ENCODE measurements at places on chromosomes 4 and X.

DNA sequence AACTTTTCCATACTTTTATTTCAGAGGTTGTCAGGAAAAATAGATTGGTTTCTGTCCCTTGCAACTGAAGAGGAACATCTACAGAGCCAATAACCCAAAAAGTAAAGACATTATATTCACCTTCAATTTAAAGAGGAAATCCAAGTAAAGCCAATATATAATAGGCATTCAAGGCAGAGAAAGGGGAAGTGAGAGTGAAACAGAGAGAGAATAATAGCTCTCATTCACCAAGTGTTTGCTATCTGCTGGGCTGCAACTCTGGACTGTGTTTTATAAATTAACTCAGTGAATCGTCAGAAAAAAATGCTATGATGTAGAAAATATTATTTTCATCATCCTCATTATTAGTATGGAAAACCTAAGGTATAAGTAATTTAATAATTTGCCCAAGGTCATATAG is 448.5 kb downstream of the TRAM1L1 start:
- no peak for DNase-seq

GRCh38 chr4:43244688-43245382 is 352.3 kb downstream of the GRXCR1 start:
- no peak for DNase-seq

GRCh38 chr4:152535360-152535902 is 461 bp downstream of the FBXW7 start:
- DNase-seq = no peak

- no peak for DNase-seq
Observed at GRCh38 chrX:35023683-35024082, 81.1 kb downstream of the FAM47B start.

- DNase-seq = no peak
Observed at GRCh38 chr4:162935214-162935613, 231.5 kb downstream of the NAF1 start.

- DNase-seq = no peak
Observed at GRCh38 chr4:41456559-41457101, 81.3 kb upstream of the LIMCH1 start.

- no peak for DNase-seq
Observed at GRCh38 chrX:40406330-40406859, 174.4 kb upstream of the ATP6AP2 start.

GRCh38 chrX:47877327-47877726 is 40.6 kb downstream of the ZNF81 start:
- DNase-seq = no peak

GRCh38 chr4:19382993-19383756 is 868.5 kb upstream of the SLIT2 start:
- DNase-seq = peak; percentile 84

GRCh38 chr4:93183576-93183975 is 645.0 kb upstream of the ATOH1 start:
- DNase-seq = no peak

- DNase-seq = no peak
Observed at GRCh38 chrX:154116426-154117211, 19.1 kb upstream of the MECP2 start.

GRCh38 chr4:78565971-78566372 is 14.4 kb downstream of the ANXA3 start:
- DNase-seq = peak; percentile 36

GRCh38 chrX:125378205-125378604 is 58.5 kb downstream of the TEX13C start:
- DNase-seq = no peak

DNA sequence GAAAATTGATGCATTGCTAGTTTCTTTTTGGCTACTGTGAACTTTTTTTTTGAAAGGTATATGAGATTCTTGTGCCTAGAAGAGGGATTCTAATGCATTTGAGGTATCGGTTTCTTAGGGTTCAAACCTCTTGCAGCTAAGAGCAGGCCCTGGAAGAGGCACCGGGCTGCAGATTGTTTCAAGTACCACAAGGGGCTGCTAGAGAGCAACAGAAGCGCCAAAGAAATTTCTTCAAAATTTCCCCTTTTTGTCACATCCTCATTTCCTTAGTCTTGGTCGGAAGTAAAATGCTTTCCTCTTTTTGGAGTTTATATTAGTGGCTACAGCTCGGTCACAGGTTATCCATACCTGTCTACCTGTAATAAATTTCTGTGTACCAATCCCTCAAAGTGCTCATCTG is 89.8 kb downstream of the PDGFRA start:
- DNase-seq = peak; percentile 19

DNA sequence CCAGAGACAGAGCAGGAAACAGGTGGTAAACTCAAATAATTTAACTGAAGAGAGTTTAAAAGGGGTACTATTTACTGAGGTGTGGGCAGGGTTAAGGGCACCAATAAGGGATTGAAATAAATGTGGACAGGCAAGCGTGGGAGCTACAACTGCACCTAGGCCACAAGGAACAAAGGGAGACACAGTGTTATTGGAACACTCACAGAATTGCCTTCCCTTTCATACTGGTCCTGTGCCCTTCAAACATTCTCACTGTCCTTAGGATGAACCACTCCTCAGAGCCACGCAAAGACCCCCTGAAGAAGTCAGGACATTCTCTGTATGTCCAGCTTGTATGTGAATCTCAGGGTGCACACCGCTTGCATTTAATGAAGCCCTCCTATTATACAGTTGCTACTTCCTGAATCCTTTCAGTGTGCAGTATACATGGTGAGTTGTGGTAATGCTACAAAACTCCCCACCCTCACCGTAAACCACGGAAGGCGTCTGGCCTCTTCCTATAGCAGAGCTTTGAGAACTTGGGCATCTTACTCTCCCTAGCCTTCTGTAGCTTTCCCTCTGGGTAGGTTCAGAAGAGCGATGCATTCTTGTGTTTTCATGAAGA is 9.6 kb upstream of the MRPL1 start:
- DNase-seq = no peak

DNA sequence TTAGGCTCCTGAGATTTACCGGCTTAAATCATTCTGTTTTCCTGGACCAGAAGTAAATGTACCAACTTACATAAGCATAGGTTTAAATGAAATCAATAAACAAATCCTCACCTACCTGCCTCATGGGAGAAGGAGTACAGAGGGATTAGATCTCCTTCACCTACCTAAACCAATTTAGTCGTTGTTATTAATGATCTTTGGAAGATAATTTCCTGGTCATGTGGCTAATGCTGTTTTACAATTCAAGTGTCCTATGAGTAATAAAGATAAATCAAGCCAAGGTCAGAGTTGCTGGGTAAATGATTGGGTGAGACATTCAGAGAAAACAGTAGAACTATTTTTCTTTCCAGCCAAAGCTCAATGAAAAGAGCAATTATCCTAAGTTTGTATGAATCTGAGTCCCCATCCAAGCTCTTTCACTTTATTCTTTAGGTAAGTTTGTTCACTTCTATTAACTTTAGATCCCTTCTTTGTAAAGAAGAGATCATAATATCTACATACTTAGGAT is 423.0 kb upstream of the FAM241A start:
- no peak for DNase-seq

DNA sequence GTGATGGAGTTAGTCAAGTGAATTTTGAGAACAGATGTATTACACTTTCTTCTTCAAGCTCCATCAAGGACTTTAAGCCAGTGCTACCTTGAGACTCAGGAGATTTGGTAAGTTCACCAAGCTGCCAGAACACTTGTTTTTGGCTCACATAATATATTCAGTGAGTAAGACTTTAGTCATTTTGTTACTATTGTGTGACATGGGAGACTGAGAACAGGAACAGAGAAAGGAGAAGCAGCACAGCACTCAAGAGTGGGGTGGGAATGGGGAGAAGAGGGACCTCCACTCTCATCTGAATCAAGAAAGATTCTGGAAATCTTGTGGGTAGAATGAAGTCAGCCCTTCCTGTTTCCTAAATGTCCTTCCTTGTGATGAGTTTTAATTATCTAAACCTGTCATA is 87.3 kb upstream of the TET2 start:
- DNase-seq = no peak

DNA sequence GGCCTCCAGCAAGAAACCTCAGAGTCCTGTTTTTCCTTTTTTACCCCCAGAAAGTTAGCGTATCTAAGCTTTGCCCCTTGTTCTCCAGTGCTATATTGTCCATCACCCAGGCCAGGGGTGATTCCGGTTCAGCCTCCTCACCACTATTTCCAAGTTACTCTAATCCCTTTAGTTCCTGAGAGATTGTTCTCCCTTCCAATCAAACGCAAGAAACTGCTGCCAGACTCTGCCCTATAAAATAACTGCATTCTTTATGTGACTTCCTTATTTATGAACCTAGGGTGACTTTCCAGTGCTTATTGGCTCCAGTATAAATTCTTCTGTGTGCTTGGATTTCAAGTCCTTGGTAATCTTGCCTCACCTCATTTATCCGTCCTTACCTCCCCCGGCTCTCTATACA is 65.7 kb downstream of the CLCN5 start:
- DNase-seq = no peak

DNA sequence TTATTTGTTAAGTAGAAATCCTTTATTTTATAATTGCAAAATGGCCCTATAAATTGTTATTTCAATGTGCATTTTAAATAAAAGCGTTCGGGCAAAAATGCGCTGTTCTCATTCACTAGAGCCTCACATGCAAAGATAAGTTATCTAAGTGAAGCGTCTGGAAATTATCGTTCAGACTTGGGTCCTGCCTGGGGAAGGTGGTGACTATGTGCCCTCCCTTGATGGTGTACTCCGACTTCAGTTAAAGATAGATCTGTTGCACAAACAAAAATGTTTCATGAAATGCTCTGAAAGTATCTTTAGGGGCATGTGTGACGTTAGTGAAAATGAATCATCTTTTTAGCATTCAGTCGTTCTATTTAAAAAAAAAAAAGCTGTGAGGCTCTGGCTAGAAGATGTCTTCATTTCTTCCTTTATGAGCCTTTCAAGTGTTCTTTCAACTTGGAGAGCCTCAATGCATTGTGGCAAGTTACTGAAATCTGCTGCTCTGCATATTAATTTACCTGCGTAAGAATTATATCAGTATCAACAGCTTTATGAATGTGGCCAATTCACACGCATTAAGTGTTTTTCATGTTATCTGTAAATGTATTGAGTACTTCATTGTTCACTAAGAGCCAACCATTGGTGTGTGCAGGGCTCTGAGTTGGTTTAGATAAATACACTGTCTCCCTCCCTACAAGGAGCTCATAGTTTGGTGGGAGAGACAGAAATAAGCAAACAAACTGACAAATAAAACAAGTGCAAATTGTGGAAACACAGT is 83.0 kb downstream of the AFF1 start:
- DNase-seq = no peak

DNA sequence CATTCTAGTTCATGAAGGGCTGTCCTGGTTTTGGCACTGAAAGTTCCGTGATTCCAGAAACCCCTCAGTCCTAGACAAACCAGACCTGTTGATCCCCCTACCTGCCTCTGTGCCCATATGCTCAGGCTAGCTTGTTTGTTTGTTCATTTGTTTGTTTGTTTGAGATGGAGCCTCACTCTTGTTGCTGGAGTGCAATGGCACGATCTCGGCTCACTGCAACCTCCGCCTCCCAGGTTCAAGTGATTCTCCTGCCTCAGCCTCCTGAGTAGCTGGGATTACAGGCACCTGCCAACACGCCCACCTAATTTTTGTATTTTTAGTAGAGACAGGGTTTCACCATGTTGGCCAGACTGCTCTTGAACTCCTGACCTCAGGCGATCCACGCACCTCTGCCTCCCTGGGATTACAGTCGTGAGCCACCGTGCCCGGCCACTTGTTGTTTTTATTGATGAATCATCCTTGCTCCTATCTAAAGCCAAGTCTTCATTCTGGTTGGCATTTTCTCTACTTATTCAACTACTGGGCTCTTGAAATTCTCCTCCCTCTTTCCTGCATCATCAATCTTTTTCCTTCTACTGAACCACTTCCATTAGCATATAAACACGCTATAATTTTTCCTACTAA is 86.3 kb upstream of the BMP2K start:
- no peak for DNase-seq

DNA sequence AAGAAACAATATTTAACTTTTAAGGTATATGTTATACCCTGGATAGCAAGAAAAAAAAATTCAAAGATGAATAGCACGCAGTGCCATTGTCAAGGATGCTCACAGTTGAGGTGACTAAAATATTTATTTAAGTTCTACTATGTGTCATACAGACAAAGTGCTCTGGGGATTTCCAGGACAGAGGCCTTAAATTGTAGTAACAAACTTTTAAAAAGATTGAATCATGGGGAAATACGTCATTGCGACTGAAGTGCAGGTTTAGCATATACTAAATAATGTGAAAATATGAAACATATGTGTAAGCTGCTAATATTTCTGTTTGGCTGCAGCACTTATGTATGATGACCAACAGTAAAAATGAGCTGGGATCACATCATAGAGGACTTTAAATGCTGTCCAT is 748.0 kb upstream of the PCDH7 start:
- no peak for DNase-seq

DNA sequence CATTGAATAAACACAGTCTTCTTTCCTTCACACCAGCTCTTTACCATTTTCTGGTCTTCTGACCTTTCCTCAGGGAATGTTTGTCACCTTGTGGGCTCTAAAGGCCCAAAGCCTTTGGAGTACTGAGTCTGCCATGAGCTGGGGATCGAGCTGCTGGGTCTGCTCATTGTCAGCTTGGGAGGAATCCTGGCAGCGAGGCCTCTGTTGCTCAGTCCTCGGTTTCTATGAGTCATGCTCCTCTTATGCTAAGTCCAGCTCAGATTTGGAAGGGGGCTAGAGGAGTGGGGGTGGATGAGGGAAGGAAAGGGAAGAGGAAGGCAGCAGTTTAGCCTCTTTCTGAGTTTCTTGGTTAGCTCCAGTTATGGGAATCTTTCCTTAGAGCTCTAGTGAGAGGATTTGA is 31.1 kb downstream of the NHSL2 start:
- DNase-seq = peak; percentile 59

- no peak for DNase-seq
Observed at GRCh38 chrX:124194901-124195300, 137.6 kb upstream of the TEX13D start.

DNA sequence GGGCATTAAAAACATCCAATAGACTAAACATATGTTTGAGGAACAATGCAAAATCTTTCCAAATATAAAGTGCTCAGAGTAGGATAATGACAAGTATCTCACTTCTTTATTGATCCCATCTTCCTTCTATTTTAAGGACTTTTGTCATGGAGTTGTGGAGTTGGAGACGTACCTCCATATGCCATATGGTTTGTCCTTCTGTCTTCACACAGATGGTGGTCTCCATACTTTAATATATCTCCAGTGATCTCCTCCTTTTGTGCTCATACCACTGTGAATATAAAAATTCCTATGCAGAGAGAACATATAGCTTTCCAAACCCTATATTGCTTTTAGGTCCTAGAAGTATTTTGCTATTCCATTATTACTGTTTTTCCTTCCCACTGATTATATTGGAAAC is 64.5 kb downstream of the GABRB1 start:
- no peak for DNase-seq

GRCh38 chr4:100870940-100871772 is 353.3 kb upstream of the EMCN start:
- no peak for DNase-seq

Measured in stromal cell of bone marrow (primary cell).